Activated naive CD4-positive, alpha-beta T cell treated with anti-CD3 and anti-CD28 coated beads, Interleukin-2, amount 50 U/mL, for 72 hours (primary cell): ENCODE measurements at places on chromosomes 12 and 14. TPM values are rescaled to one million over a fixed set of nuclear protein-coding genes. Genes with fewer than 3 reads are reported as not detected.

Gene INHBC
- not detected for total RNA-seq

Gene POP5
- 51.5 TPM for total RNA-seq

DNA sequence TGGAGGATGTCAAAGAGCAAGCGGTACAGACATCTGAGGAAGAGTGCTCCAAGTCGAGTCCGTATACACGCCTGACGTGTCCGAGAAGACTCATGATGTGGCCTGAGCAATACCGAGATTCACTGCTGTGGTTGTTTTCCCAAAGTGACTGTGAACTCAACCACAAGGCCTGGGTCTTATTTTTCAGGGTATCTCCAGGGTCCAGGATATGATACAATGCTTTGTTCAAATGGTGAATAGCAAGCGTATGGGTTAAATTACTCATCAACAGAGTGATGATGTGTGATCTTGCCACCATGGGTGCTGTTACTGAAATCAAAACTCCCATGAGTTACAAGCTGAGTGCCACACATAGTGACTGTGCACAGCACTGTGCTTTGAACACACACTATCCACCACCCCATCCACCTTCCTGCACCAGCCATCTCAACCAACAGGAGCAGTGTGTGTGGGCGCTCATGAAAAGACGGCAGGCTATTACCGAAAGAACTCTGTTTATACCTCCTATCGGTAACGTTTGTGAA is 109.6 kb downstream of the BCAT1 start:
- peak; percentile 82 for DNase-seq

- no peak for DNase-seq
These were observed 79.9 kb downstream of the NEDD1 start for GRCh38 chr12:96986883-96987523.

DNA sequence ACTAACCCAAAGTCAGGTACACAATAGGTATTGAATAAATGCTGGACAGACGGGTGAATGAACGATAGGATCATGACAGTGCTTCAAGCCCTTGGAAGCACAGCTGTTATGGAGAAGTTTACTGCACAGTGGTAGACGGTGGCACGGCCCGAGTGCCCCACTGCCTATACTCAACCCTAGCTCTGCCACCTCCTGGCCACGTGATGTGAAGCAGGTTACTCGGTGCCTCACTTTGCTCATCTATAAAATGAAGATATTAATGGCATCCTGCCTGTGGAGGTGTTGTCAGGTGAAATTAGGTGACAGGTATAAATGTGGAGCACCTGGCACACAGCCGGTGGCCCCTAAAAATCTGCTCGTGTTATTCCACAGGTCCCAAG is 5.8 kb downstream of the ASB2 start:
- no peak for DNase-seq

Gene BEGAIN
- 8.0 TPM for total RNA-seq

GRCh38 chr14:50344116-50344775 is 32.1 kb downstream of the DMAC2L start:
- DNase-seq, result peak; percentile 73

Gene PTGER2
- 2.5 TPM for total RNA-seq

DNA sequence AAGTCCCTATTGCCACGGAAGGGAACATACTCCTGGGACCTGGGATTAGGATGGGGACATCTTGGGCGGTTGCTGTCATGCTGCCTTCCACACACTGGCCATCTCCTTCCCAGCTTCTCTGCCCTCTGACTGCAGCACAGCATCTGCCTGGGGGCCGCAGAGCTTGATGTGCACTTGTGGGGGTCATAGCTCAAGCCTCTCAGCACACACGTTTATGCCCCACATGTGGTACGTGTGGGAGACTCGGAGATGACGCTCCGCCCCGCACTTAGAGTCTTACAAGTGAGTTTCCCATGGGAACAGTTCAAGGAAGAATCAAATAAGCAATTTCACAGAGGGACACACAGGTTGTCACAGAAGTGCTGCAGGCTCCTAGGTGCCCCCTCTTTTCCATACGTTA is 8.6 kb downstream of the ACADS start:
- no peak for DNase-seq

Gene SCNN1A
- total RNA-seq, result 2.8 TPM

DNA sequence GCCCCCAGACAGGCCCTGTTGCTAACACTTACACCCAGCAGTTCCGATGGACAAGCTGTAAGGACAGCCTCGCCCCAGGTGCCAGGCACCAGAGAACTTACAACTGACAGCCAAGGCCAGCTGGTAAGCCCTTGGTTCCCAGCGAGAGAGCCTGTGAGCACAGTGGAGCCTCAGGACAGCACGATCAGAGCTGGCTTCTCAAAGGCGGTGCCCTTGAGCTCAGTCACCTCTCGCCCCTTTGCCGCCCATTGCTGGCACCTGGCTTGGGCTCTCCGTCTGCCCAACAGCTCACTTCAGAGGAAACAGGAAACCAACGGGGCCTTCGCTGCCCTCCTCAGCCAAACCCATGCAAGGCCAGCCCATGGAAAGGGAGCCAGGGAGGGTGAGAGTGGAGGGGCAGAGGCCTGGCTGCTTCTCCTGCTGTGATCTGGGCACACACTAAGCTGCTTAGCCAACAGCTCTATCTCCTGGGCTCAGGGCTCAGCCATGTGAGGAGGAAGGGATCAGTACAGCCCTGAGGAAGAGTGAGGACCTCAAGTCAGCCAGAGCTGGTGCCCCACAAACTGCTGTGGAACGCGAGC is 98.5 kb downstream of the SINHCAF start:
- no peak for DNase-seq

DNA sequence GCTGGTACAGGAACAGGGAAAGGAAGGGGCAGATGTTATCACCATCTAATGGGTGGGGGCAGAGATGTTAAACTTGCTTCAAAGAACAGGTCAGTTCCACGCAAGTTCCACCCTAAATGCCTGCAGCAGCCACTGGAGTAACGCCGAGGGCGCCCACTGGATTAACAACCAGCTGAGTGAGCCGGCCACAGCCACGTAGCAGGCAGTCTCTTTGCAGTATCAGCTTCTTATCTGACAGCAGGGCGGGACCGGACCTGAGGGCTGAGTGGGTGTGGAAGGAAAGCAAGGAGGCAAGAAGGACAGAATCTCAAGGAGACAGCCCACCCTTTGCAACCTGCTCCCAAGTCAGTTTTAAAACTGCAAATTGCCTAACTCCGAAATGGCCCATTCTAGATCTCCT is 38.4 kb upstream of the FOXN3 start:
- DNase-seq, result no peak

- no peak for DNase-seq
These were observed 73.8 kb downstream of the TTLL5 start for GRCh38 chr14:75734854-75735253.

- DNase-seq, result no peak
These were observed 1.4 kb downstream of the KTN1 start for GRCh38 chr14:55581342-55581771.

Gene CD9
- 3.4 TPM for total RNA-seq

Gene PSMC6
- total RNA-seq, result 115 TPM

DNA sequence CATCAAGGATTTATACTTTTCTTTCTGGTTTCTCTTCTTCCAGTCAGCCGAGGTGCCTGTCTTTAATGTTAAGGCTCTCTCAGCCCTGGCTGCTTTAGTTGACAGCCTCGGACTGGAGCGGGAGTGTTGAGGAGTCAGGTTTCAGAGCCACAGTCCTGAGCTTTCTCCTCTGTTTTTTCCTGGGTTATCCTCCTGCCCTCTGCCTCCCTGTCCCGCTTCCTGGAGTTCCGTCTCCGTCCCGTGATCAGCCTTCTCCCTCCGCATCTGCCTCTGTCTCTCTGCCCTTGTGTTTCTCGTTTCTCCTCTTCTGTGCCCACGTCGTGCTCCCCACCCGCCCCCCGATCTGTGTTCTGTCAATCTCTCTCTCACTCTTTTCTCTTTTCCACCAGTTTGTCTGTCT is 33.0 kb downstream of the IQSEC3 start:
- DNase-seq, result no peak

Gene FBXL14
- 21.7 TPM for total RNA-seq

Gene NUBPL
- total RNA-seq, result 10.3 TPM

DNA sequence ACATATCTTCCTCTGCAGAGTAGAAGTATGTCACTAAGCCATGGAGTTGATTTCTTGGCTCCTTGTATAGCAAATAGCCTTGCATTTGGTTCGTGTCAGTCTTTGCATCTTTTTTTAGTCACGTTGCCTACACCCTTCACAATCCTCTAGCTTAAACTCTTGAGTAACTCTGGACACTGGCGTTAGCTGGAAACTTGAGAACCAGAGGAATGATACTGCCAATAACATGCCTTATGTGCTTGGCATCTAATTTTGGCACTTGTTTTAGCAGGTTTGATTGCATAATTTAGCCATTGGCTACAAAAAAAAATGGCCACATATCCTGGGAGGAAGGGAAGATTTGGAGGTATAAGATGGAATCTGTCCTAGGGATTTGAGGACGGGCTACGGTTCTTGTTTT is 136.2 kb downstream of the ETV6 start:
- no peak for DNase-seq

DNA sequence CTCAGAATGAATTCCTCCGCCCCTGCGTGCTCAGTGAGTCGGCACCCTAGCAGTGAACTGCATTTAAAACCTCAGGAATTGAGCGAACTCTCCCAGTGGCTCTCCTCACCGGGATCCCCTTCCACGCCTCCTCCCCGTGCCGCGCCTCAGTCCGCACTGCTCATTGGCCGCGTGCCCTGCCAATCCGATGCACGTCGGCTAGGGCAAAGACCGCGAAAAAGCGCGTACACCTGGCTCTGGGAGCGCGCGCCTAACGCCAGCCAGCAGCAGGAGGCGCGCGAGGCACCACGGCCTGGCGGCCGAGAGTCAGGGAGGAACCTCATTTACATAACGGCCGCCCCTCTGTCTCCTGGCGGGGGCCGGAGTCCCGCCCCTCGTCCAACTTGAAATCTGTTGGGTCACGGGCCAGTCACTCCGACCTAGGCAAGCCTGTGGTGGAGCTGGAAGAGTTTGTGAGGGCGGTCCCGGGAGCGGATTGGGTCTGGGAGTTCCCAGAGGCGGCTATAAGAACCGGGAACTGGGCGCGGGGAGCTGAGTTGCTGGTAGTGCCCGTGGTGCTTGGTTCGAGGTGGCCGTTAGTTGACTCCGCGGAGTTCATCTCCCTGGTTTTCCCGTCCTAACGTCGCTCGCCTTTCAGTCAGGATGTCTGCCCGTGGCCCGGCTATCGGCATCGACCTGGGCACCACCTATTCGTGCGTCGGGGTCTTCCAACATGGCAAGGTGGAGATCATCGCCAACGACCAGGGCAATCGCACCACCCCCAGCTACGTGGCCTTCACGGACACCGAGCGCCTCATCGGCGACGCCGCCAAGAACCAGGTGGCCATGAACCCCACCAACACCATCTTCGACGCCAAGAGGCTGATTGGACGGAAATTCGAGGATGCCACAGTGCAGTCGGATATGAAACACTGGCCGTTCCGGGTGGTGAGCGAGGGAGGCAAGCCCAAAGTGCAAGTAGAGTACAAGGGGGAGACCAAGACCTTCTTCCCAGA is at the start of gene HSPA2:
TSS of gene HSPA2 (plus strand) at position 534 of the 995 bp plus-strand sequence. CDS start at position 643, 109 bp downstream.
- DNase-seq, result peak; percentile 99

Gene CPNE6
- total RNA-seq, result not detected

DNA sequence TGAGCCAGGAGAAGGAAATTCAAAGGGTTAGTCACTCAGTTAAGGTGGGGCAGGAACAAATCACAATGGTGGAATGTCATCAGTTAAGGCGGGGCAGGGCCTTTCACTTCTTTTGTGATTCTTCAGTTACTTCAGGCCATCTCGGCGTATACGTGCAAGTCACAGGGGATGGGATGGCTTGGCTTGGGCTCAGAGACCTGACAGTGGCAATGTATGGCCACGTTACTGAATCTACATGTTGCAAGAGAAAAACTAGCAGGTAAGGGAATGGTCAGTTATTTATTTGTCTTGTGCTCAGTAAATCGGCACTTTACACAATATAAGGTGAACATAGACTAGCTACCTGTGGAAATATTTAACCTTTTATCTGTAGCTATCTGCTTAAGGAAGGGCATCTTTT is 11.9 kb downstream of the SLCO1B3 start:
- DNase-seq, result no peak

GRCh38 chr14:102646615-102647014 is 54.2 kb downstream of the RCOR1 start:
- no peak for DNase-seq

DNA sequence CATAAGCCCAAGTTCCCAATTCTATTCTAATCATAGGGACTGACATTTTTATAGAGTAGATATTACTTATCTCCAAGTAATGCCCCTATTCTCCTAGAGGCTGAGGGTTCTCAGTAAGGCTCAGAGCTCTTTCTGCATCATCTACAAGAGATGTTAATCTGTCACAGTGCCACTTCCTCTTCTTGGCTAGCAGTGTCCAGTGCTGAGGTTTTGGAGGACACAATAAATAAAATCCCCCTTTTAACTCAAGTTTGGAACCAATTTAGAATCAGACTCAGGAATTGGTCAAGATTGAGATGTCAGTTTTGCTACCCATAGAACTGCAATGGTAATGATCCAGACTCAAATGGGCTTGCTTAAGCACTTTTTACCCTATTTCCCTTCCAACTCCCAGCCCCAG is 154.1 kb upstream of the ARID2 start:
- DNase-seq, result no peak

Gene ANKRD33
- total RNA-seq, result not detected

- no peak for DNase-seq
These were observed 114.3 kb downstream of the SNAPC1 start for GRCh38 chr14:61876362-61877034.

Gene CLEC4C
- total RNA-seq, result not detected

DNA sequence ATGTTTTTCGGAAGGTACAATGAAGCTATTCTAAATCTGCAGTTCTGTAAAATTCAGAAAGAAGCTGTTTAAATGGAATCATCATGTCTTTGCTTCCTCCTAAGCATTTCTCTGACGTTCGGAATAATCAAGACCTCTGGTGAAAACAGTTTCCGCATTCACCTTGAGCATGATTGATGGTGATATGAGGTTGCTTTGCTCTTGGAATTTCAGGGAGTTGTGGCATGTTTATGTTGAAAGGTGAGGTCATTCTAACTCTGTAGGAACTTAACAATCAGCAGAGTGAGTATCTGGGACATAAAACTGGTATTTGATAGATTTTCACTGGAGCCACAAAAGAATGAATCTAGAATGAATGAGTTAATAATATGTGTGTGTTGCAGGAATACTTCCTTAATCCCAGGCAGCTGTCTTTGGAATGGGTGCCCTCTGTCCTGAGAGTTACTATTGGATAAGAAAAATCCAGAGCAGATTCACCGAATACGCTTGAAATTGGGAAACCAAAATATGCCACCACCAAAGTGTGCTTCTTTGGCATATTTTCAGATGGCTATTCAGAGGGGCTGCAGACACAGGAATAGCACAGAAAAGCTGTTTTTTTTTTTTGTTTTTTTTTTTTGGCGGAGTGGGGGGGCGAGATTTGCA is 599.1 kb downstream of the CCER1 start:
- DNase-seq, result no peak

- no peak for DNase-seq
These were observed 1642.1 kb upstream of the FLRT2 start for GRCh38 chr14:83887866-83888265.

- no peak for DNase-seq
These were observed 12.3 kb upstream of the FBXO21 start for GRCh38 chr12:117202556-117202955.

- no peak for DNase-seq
These were observed 4.6 kb downstream of the FOXN4 start for GRCh38 chr12:109304485-109304884.
